ENCODE measurements at places on chromosomes 1 and 21.

GRCh38 chr1:199747984-199748383 is 279.5 kb upstream of the NR5A2 start:
- no peak for DNase-seq

GRCh38 chr1:226366290-226366689 is 41.6 kb downstream of the PARP1 start:
- DNase-seq: no peak

- DNase-seq: no peak
These were observed 18.1 kb downstream of the URB2 start for GRCh38 chr1:229643996-229644745.

DNA sequence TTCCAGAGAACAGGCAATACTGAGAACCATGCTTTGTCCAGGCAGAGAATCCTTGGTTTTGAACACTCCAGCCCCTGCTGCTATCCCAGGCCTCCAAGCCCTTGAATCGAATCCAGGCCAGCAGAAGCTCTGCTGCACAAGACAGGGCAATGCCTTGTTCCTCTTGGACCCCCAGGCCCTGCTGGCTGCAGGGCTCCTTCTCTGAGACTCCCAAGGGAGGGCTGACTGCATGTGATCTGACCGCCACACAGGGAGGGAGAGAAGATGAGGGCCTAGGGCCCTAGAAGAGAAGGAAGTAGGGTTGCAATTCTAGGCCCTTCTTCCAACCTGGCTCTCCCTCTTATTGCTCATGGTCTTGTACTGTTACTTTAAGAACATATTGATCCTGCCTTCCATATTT is 160.6 kb upstream of the EDN2 start:
- no peak for DNase-seq

GRCh38 chr21:15797577-15798363 is 68.0 kb downstream of the USP25 start:
- no peak for DNase-seq

DNA sequence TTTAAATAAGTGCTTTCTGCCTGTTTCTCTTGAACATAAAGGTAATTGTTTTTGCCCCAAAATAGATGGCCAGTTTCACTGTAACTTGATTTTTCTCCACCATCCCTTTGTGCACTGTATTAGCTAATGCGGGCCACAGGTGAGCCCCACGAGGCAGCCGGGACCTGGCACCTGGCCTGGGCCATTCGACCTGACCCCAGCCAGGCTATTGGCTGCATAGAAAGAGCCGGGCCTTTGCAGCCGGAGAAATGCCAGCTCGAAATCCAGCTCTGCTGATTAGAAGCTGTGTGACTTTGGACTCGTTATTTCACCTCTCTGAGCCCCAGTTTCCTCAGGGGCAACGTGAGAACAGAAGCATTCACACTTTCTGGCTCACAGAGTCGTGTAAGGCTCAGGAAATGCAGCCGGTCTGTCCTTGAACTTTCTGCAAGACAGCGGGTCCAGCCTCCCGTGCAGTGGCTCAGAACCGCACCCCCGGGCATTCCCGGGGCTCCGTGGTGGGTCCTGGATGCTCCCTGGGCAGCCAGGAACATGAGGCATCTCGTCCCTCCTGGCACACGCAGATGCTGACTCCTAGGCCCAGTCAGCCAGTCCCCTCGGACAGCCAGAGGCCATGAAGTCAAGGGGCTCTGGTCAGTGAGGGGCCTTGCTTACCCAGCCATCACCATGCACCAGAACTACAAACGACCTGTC is 37.4 kb upstream of the ACTRT2 start:
- DNase-seq: no peak
